ENCODE measurements at places on chromosomes 2 and 18. TPM values are rescaled to one million over a fixed set of nuclear protein-coding genes. Genes with fewer than 3 reads are reported as not detected.

The EML4 gene
- total RNA-seq = 37.1 TPM

The CRYGD gene
- total RNA-seq = not detected

The KIAA2012 gene
- not detected for total RNA-seq

GRCh38 chr2:9972621-9973479 is 21.4 kb downstream of the GRHL1 start:
- no peaks in the 10 kb centered on the region for H3K36me3 ChIP-seq
- H3K27ac ChIP-seq = no peak overlapping the region

Data from pancreas (tissue), 10 donors.